ENCODE measurements at places on chromosomes 6 and 20. TPM values are rescaled to one million over a fixed set of nuclear protein-coding genes. Genes with fewer than 3 reads are reported as not detected.

DNA sequence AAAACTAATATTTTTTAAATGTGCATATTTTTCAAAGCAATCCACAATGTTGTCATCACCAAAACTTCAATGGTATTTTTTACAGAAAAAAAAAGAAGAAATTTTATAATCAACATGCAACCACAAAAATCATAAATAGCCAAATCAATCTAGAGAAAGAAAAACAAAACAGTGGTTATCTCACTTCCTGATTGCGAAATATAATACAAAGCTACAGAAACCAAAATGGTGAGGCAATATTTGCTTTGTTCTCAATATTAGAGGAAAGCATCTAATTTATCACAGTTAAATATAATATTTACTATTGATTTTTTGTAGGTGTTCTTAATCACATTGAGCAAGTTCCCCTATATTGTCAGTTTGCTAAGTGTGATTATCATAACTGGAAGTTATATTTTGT is 720.7 kb upstream of the ADGRB3 start:
- DNase-seq: no peak
- H3K27ac ChIP-seq: no peak overlapping the region
- H3K27me3 ChIP-seq: no peaks in the 10 kb centered on the region
- H3K4me3 ChIP-seq: no peak overlapping the region
- H3K4me1 ChIP-seq: no peaks in the 10 kb centered on the region
- no peaks in the 10 kb centered on the region for H3K36me3 ChIP-seq

GRCh38 chr20:20295621-20296498 is 72.0 kb upstream of the INSM1 start:
- no peaks in the 10 kb centered on the region for H3K27me3 ChIP-seq
- H3K4me1 ChIP-seq: no peaks in the 10 kb centered on the region
- no peak overlapping the region for H3K4me3 ChIP-seq
- no peaks in the 10 kb centered on the region for H3K36me3 ChIP-seq

GRCh38 chr20:15642676-15643075 is 930.6 kb downstream of the KIF16B start:
- no peak overlapping the region for H3K27ac ChIP-seq
- no peaks in the 10 kb centered on the region for H3K36me3 ChIP-seq
- DNase-seq: no peak
- no peak overlapping the region for H3K4me3 ChIP-seq

- H3K4me1 ChIP-seq: no peaks in the 10 kb centered on the region
- H3K27me3 ChIP-seq: no peaks in the 10 kb centered on the region
- no peak for DNase-seq
- no peaks in the 10 kb centered on the region for H3K36me3 ChIP-seq
- no peak overlapping the region for H3K27ac ChIP-seq
- H3K4me3 ChIP-seq: no peak overlapping the region
These were observed 7.1 kb downstream of the PLEKHG1 start for GRCh38 chr6:150606647-150607328.

Gene PERP
- 5.9 TPM for total RNA-seq

Gene SRMS
- 0.24 TPM for total RNA-seq

Gene PSMG4
- 22.0 TPM for total RNA-seq

Gene PCSK2
- total RNA-seq: not detected

All from naive thymus-derived CD4-positive, alpha-beta T cell (primary cell).